SW480 (cell line): ENCODE measurements at places on chromosomes 6 and 20.
A peak's percentile ranks its signal among the peaks of the same experiment; 100 is the strongest.

GRCh38 chr20:17619351-17620093 is 49.6 kb downstream of the DSTN start:
- DNase-seq, result no peak

DNA sequence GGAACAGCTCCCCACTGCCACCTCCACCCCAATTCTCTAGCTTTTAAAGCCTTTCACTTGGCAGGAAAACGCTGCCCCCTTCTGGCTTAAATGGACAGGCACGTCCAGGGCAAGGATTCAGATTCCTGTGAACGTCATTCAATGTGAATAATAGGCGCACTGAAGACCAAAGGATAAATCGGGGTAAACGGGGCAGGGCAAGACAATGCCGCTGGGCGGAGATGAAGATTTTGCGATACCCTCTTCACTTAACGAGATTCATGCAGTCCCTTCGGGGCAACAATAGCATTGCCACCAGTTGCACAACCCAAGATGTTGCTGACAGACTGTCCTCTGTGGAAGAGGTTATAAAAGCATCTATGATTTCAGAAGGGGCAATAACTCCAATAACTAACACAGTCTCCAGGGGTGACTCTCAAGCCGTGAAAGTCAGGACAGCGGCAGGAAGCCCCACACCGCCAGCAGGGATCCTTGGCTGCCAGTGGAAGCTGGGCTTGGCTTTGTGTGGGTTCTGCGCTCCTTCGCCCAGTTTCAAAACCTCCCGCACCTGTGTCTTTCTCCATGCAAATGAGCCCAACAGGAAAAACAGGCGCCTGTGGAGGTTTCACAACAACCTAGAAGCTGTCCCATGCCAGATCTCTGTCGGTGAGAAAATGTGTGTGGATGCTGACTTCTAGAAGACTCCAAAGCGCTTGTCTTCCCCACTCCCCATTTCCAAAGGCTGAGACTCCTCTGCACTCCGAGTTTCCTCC is 291.8 kb downstream of the BMP7 start:
- peak; percentile 69 for DNase-seq

DNA sequence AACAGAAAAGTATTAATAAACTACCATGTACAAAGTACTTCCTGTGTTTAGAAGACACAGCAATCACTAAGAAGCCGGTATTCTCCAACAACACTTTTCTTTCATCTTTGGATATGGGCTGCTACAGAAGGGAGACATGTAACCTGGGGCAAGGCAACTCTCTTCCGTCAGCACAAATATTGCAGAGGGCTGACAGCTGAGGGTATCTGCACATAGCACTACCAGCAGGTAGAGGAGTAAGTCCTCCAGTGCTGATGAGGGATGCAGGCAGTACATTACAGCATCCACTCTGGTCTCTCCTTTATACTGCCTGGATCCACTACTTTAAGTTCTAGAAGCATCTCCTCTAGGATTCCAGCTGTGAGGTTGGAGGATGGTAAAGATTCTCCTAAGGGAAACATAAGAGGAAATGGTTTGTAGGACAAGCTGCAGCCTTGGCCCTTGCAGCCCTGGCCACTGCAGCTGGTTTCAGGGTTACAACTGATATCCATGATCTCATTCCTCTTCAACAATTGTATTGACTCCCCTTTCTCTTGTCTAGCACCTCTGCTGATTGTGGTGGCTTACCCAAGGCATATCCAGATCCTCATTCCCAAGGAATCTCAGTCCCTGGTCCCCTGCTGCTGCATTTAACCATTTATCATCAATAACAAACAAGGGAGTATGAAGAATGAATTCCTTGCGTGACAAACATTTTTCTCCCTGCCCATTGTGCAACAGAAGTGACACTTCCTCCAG is 110.7 kb upstream of the ADGRF1 start:
- DNase-seq, result no peak

- no peak for DNase-seq
Measured at GRCh38 chr6:27874016-27874415, 38.2 kb downstream of the OR2B2 start.

GRCh38 chr6:165484178-165484889 is 174.9 kb upstream of the C6orf118 start:
- DNase-seq, result no peak

DNA sequence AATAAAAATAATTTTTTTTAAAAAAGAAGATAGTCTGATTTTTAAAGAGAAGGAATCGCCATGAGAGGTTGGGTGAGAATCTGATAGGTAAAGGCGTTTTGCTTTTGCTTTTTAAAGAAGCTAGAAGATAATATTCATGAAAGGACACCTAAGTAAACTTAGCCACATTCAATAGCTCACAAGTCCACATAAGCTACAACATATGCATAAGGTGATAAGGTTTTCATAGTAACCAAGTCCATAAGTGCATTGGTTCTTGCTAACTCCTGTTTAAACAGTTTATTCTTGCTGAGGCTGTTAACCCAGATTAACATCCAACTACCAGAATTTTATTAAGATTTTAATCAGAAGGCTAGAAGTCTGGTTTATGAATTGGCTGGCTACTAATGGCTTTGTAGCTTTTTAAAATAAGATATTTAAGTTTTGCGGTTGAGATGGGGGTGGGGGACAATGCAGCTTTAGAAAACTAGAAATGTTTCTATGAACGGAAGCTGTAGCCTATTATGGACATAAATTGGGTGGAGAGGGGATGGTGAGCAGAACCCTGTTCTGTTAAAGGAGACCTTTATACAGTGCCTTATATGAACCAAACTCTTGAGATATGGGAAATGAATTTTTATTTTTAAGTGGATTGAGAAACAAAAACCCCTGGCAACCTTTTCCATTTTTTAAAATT is 235.1 kb downstream of the ZFAND3 start:
- DNase-seq, result no peak

- DNase-seq, result no peak
Measured at GRCh38 chr6:11459079-11459610, 78.4 kb upstream of the TMEM170B start.

DNA sequence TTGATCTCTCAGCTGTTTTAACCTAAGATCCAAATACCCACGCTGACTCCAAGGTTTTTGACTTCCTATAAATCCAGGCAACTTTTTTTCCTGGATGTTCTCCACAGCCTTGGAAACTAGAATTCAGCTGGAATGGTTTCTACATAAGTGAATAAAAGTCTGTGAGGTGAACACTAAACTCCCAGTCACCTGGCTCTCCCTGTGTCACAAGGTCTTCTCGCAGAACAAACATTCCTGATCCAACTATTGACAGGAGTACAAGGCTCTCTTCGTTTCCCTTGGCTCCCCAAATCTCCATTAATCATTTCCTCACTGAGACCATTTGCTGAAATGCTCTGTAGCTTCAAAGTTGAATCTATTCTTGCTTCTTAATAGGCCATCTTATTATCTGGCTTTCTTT is 265.7 kb downstream of the ADGRG6 start:
- no peak for DNase-seq

DNA sequence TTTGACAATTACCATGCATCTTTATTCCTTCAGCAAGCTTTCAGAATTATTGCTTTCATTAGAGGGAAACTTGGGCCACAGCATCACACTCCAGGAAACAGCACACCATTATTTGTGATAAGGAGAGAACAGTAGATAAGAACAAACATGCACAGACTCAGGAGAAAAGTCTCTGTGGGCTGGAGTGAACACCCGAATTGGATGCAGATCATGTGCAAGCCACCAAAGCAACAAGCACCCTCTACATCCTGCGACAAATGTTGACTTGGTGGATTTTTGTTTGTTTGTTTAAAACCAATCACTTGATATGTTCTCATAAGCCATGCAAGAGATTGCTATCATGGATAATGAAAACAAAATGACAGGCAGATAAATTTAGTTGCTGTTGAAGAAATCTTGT is 67.7 kb upstream of the ZFP64 start:
- no peak for DNase-seq

- no peak for DNase-seq
Measured at GRCh38 chr6:131029626-131030297, 33.3 kb downstream of the EPB41L2 start.

DNA sequence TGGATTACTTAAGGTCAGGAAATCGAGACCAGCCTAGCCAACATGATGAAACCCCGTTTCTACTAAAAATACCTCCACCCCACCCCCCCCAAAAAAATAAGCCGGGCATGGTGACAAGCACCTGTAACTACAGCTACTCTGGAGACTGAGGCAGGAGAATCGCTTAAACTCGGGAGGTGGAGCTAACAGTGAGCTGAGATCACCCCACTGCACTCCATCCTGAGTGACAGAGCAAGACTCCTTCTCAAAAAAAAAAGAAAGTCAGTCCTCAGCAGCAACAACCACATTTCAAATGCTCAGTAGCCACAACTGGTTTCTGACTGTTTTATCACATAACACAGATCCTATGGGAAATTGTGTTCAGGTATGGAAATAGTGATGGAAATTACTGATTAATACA is 135.3 kb downstream of the HFE start:
- no peak for DNase-seq

GRCh38 chr6:16539086-16539931 is 222.0 kb downstream of the ATXN1 start:
- DNase-seq, result no peak

DNA sequence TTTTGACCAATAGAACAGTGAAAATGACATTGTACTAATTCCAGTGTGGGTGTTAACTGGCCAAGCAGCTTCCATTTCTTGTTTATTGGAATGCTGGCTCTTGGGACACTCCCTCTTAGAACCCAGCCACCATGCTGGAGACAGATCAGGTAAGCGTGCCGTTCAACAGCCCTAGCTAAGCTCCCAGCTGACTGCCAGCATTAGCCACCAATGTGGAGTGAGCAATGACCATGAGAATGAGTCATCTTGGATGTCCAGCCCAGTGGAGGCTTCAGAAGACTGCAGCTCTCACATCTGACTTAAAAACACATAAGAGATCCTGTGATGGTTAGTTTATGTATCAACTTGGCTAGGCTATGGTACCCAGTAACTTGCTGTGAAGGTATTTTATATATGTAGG is 3.0 kb upstream of the LINC00237 start:
- DNase-seq, result peak; percentile 83

DNA sequence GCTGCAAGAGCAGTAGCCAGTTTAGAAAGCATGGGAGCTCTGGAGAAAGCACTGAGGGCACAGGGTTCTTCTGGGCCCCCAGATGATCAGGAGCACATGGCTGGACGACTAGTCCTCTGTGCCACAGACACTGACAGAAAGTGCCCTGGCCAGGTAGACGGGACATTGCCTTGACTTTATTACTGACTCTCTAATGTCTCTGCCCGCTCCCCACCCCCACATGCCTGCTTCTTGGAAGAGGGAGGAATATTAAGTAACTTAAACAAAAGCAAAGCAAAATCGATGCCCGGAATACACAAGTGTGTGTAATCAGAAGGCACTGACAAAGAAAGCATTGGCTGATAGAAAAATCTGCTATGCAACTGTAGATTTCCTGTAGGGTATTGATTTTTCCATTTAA is 99.3 kb downstream of the SOBP start:
- no peak for DNase-seq

GRCh38 chr6:163707387-163708355 is 293.2 kb downstream of the QKI start:
- DNase-seq, result peak; percentile 46

DNA sequence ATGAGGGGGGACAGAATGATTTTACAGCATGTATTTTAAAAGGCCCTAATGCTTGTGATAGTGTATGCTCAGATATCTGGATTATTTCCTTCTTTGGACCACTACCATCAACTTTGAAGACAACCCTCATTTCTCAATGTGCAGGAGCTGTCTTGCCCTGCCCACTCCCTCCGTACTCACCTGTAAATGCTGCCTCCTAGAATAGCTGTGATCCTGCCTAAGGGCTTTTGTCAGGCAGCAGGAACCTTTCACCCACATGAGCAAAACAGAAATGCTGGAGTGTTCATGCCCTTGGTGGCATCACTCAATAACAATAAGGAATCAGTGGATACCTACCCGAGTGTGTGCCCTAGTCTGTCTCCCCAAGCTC is 723.6 kb upstream of the FLRT3 start:
- no peak for DNase-seq

- no peak for DNase-seq
Measured at GRCh38 chr6:144786825-144787224, 501.7 kb downstream of the UTRN start.

GRCh38 chr6:157121897-157122296 is 201.4 kb downstream of the TMEM242 start:
- no peak for DNase-seq

DNA sequence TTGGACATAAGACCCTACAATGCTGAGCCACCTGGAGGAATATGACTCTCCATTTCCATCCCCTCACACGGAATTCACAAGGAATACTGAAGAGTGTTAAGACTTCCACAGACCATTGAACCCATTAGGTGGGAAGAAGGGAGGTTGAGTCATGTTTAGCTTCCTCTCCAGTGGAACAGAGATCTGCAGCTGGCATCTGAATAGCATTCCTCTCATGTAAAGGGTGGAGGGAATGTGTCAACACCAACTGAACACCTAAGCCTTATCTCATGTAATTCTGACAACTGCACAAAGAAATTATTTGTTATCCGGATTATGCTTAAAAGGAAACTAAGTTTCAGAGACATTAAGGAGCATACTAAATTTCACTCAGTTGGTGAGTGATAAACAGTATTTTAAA is 705.9 kb downstream of the MAFB start:
- no peak for DNase-seq

GRCh38 chr6:165850434-165851019 is 187.5 kb upstream of the PDE10A start:
- DNase-seq, result peak; percentile 29

GRCh38 chr6:113632220-113632864 is 224.8 kb upstream of the MARCKS start:
- DNase-seq, result peak; percentile 46

DNA sequence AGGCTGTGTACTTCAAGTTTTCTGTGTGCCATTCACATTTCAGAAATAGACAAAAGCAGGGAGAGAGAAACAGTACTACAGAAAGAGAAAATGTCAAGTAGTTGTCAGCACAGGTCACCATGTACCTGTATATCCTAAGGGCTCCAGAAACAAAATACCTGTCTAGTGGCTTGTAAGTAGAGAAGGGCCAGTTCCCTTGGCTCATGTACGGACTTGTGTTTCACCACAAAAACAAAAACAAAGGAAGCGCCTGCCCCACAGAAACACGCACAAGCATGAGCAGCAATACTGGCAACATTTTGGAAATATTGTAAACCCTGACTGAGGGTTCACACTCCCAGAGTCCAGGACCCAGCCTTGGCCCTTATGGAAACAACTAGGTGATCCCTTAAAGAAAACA is 44.3 kb downstream of the CNKSR3 start:
- DNase-seq, result no peak

- DNase-seq, result no peak
Measured at GRCh38 chr6:43355862-43356590, 13.4 kb downstream of the ZNF318 start.

DNA sequence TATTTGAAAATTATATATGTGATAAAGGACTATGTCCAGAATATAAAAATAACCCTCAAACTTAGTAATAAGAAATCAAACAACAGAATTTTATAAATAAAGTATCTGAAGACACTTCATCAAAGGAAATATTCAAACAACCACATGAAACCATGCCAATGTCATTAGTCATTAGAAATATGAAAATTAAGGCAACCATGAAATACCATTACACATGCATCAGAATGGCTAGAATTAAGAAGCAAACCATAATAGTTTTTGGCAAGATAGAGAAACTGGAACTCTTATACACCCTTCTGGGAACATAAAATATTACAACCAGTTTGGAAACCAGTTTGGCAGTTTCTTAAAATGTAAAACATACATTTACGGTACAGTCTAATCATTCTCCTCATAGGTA is 137.2 kb upstream of the ADGRB3 start:
- peak; percentile 28 for DNase-seq

GRCh38 chr20:10632721-10633509 is 40.9 kb downstream of the JAG1 start:
- DNase-seq, result no peak

- no peak for DNase-seq
Measured at GRCh38 chr6:123226398-123226797, 230.4 kb downstream of the CLVS2 start.
